WTC11 (cell line): ENCODE measurements at places on chromosomes 16 and 17.

DNA sequence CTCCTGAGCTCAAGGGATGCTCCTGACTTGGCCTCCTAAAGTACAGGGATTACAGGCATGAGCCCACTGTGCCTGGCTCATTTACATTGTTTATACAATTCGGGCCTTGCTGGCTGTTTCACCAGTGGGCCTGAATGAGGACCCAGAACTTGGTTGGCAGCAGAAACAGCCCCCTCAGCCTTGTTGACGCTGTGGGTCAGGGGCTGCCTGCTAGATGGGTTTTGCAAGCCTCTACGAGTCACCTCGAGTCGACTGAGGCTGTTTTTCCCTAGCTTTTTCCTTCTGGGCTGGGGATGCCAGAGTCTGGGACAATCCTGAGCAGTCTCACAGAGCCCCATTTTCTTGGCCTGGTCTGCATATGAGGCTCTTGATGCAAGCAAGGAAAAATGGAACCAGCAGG is 16.1 kb downstream of the PPL start:
- DNase-seq = no peak
- no peaks in the 10 kb centered on the region for H3K27me3 ChIP-seq
- no peak overlapping the region for H3K4me3 ChIP-seq
- H3K4me1 ChIP-seq = peaks cover 38% of the 10 kb centered on the region
- no peaks in the 10 kb centered on the region for H3K36me3 ChIP-seq

- peaks cover 59% of the 10 kb centered on the region for H3K4me1 ChIP-seq
- H3K36me3 ChIP-seq = no peaks in the 10 kb centered on the region
- no peak overlapping the region for H3K27ac ChIP-seq
- no peak for DNase-seq
- H3K27me3 ChIP-seq = no peaks in the 10 kb centered on the region
- H3K4me3 ChIP-seq = no peak overlapping the region
These were observed 14.7 kb upstream of the MEOX1 start for GRCh38 chr17:43676471-43676870.

- no peaks in the 10 kb centered on the region for H3K27me3 ChIP-seq
- H3K4me3 ChIP-seq = no peak overlapping the region
- H3K27ac ChIP-seq = no peak overlapping the region
- peaks cover 60% of the 10 kb centered on the region for H3K36me3 ChIP-seq
- no peaks in the 10 kb centered on the region for H3K4me1 ChIP-seq
These were observed 19.2 kb downstream of the PRPSAP2 start for GRCh38 chr17:18877104-18877645.

DNA sequence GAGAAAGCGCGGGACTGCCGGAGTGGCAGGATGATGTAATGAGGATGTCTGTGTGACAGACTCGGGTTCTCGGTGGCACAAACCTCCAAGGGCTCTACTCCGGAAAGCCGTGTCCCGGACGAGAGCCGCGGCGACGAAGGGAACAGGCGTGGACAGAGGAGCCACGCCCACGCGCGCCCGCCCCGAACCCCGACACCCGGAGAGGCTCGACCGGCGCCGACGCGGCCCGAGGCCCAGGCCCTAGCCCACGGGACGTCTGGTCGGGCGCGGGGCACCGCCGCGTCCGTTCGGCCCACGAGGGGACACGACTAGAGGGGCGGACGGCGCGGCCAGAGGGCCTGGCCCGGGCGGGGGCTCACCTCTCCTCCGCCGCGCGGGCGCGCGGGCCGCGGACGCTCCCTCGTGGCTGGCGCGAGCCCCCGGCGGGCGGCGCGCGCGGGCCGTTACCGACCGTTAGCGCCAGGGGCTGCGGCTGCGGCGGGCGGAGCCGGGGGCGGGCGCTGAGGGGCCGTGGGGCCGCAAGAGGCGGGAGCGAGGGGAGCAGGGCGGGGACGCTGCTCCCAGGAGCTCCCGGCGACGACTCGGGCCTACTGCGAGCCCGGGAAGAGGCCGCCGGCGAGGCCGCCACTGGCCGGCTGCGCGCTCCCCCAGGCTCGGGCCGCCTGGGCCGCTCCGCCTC is 2.1 kb upstream of the IRX5 start:
- H3K36me3 ChIP-seq = peaks cover under 1% of the 10 kb centered on the region; the same call in 1 of the 2 replicates
- H3K27me3 ChIP-seq = peaks cover 77% of the 10 kb centered on the region
- peaks cover 29% of the 10 kb centered on the region for H3K4me1 ChIP-seq
- peak overlapping the region; percentile 76 for H3K4me3 ChIP-seq

- H3K27me3 ChIP-seq = no peaks in the 10 kb centered on the region
- no peak overlapping the region for H3K4me3 ChIP-seq
- H3K36me3 ChIP-seq = peaks cover 8% of the 10 kb centered on the region; the same call in 1 of the 2 replicates
These were observed 149.8 kb upstream of the MAF start for GRCh38 chr16:79750311-79750710.

- H3K27ac ChIP-seq = no peak overlapping the region
- peaks cover 6% of the 10 kb centered on the region; the same call in 1 of the 2 replicates for H3K36me3 ChIP-seq
- no peaks in the 10 kb centered on the region for H3K4me1 ChIP-seq
- DNase-seq = no peak
- H3K27me3 ChIP-seq = no peaks in the 10 kb centered on the region
These were observed 12.5 kb downstream of the RGS11 start for GRCh38 chr16:263182-263774.

DNA sequence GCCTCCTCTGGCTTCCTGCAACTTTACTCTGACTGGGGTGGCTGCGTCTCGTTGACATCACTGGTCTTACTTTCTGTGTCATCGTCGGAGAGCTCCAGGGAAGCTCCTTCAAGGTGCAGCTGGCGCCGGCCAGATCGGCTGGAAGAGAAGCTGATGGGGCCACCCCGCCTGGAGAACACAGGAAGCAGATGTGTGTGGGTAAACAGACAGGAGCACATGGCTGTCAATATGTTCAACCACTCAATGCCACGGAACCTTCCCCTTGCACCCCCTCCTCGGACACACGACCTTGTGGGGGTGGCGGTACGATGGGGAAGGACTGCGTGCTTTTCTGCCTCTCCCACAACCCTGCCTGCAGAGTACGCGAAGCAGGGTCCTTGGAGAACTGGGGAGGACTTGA is 40.1 kb downstream of the NDEL1 start:
- peaks cover 76% of the 10 kb centered on the region for H3K36me3 ChIP-seq
- no peak overlapping the region for H3K4me3 ChIP-seq
- H3K27me3 ChIP-seq = no peaks in the 10 kb centered on the region
- no peaks in the 10 kb centered on the region for H3K4me1 ChIP-seq
- H3K27ac ChIP-seq = no peak overlapping the region; the same call in 1 of the 2 replicates
